Inflammatory macrophage treated with lipopolysaccharide for 1 hour (primary cell): ENCODE measurements at places on chromosomes 16 and 17.

DNA sequence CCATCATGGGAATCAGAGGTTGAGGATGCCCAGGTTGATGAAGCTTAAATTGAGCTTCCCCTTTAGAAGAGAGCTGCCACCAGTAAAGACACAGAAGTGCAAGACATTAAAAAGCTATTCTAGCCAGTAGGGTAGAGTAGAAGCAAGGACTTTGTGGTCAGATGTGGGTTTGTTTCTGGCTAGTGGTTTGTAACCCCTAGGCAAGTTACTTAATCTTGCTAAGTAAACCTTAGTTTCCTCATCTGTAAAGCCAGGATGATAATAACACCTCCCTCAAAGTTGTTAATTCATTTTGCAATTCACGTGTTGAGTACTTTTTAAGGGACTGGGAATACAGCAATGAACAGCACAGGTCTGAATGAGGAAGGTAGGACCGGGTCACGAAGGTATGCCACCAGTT, 3.6 kb downstream of the SNTB2 start:
- no peak for DNase-seq

DNA sequence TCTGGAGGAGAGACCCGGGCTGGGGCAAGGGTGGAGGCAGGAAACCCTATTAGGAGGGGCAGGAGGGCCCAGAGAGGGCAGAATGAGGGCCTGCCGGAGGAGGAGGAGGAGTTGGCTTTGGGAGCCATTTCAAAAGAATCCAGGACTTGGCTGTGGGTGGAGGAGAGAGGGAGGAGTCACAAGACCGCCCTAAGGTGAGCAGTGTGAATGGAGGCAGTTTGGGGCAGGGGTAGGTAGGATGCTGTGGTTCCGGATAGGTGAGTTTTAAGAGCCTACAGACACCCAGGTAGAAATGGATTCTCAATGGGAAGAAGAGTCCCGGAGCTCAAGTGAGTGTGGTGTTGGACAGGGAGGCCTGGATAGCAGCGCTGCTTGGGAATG, 80.3 kb downstream of the ARHGAP23 start:
- DNase-seq: no peak

GRCh38 chr16:11349599-11350276, 4.5 kb downstream of the RMI2 start:
- peak; percentile 85 for DNase-seq

DNA sequence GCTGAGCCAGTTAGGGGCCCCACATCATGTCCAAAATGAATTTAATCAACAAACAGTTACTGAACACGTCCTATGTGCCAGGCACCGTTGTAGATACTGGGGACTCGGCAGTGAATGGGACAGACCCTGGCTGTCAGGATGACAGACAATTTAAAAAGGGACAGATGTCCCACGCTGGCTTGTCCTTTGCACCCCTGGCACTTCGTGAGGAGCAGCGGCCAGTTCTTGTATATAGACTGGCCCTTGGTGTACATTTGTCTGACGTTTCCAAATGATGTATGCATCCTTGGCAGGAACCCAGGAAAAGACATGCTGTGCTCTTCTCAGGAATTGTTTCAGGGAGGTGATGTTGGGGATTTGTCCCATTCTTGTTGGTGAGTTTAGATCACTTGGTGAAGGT, 21.1 kb downstream of the IL4R start:
- DNase-seq: no peak

DNA sequence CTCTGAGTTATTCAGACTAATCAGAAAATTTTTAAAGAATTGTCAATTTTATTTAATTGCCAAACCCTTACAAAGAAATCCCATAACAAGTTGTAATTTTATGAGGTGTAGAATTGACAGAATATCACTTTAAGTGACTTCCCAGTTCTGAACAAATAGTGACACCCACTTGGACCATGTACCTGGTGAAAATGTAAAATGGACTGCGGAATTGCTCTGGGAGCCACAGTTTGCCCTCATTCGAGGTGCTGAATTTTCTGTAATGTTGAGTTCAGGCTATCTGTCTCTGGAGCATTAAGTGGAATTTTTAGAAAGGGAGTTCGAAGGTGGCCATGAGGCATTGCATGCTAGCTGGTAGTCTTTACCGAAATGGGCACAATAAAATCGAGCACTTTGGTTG, 5.1 kb downstream of the GNAO1 start:
- DNase-seq: no peak
